ENCODE measurements at places on chromosomes 1 and 21.

GRCh38 chr1:211172657-211173056, 38.7 kb upstream of the KCNH1 start:
- no peak for DNase-seq

DNA sequence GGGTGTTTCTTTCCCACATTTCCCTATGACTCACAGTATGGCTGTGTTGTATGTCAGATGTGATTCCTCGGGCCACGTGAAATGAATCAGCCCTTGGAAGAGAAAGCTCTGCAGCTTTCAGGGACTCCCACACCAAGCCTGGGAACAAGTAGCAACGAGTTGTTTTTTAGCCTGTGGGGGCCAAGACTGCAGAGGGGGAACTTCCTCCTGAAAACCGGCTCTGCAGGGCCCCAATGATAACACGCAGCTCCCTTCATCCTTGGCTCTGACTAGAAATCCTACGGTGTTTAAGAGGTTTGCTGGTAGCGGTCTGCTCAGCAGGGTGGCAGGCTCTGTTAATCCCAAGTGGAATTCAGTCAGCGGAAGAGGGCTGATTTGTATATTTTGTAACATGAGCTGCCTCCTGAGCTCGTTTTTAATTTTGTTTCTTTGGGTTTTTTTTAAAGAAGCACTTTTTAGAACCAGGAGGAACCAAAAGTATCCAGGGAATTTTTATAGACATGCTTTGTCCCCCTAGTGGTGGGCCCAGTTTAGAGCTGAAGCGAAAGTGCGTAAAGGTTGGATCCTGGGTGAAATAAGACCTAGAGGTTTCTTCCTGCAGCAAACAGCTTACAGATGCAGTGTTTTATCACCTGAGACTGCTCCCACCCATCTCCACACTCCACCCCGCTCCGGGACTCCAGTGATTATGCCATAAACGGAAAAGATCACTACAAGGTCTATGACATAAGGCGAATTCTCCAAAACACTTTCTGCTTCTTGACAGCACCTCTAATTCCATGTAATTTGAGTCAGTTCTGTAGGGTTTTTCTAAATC, 48.8 kb downstream of the LAMC2 start:
- no peak for DNase-seq

DNA sequence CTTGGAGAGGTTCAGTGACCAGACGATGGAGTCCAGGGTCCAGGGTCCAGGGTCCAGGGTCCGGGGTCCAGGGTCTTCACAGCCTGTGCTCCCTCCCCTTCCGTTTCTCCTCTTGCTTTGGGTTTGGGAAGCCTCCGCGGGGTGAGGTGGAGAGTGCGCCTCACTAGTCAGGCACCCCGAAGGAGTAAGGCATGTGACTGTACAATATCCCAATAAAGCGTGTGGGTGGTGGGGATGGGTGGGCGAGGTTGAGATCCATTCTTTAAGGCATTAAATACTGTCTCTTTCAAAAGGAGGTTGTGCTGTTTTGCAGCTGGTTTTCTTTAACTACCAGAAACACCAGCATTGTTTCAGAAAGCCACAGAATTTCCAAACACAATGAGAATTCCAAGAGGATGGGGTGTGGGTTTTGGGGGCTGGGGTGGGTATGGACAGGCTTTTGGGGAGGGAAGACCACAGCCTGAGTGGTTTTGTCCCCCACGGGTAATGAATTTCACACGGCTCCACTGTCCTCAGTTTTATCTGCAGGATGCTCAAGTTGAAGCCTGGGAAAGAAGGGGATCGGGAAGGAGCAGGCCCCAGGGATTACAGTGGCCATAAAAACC, 65.7 kb downstream of the KIF26B start:
- no peak for DNase-seq

DNA sequence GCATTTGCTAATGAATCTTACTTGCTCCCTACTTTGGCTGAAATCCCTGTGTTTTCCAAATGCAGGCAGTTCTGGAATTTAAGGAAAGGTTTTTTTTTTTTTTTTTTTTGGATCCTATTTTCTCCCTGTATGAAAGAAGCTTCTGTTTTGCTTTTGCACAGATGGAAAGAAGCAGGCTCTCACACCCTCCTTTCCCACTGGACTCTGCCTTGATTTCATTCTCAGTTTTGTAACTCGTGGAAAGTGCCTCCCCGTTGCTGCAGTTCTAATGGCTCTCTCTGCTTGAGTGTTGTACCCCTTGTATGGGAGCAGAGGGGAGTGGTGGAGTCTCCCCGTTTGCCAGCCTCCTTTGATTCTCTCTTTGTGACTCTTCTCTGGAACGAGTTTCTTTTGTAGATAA, 291.9 kb downstream of the CAMTA1 start:
- DNase-seq, result no peak

DNA sequence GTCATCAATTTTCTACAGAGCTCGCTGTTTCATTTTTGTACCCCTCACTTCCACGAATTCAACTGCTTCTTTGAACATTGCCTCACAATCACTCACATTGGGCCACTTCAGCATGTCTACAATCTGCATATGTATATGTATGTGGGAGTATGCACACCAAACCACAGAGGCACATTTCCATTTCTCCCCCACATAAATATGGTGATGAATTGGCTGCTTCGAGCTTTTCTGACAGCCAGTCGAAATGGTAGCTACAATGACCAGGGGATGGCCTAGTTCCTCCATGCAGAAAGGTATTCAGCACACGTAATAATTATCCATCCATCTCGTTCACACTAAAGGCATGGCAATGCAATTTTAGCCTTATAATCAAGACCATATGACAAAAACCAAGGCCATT, 229.6 kb upstream of the ESRRG start:
- DNase-seq, result no peak

DNA sequence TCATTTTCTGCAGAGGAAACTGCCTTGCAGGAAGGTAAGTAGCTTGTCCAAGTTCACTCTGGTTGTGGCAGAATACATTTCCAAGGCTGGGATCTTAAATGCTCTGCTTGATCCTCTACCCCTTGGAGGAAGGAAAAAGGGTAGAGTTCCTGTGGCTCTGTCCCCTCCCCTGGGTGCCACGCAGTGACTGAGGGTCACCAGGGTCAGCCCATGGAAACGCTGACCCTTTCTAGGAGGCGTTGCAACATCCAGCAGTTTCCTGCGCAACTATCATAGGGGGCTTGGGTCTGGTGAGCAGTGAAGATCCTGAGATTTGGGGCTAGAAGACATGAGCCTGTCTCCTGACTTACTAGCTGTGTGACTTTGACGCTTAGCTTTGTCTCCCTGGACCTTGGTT, 29.4 kb upstream of the EPS8L3 start:
- no peak for DNase-seq

DNA sequence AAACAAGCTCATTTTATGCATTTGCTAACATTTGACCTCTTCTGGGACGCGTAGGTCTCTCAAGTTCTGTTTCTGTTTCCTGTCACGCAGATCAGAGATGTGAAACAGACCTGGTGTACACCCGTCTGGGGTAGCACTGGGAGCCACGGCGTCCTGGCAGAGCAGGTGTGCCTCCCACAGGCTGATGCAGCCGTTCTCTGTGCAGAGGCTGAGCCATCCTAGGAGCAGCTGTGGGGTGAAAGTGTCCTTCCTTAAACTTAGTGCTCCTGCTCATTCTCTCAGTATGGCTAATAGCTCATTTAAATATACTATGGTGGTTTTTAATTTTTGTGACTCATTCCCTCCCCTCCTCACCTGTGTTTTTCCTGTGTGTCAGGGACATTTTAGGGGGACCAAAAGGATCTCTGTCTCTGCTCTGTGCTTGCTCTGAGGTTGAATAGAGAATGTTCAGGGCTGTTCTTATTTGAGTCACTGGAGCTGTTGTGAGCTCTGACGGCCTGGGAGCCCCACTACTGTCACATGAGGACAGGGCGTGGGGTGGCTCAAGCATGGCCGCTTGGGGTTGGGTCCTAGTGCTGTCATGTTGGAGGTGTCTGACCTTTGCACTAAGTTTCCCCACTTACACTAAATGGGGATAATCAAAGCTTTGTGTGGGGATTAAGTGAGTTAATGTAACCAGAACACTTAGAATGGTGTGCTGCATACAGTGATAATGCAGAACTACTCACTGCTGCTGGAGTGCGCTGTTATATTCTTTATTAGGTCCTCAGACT, 43.0 kb downstream of the GALNT2 start:
- no peak for DNase-seq

DNA sequence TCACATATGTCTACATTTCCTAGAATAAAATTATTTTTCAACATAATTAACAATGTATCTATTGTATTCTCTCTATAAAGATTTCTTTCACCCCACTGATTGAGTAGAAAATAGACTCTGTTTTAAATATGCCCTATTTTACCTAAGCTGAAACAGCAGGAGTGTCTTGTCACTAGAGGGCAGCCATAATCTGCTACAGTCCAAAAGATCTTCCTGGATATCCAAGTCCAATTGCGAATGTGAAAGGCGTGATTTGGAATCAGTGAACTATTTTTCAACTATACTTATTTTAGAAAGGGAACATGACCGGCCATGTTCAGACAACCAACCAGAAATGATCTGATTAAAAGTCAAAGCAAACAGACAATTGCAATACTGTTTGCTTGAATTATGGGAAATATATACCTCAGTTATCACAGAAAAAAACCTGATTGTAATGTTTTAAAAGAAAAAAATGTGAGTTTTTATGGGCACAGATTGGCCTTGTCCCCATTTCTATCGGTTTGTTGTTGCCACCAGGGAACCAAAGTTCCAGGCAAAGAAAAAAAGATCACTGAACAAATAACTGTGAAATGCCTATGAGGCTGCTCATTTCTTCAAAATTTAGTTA, 1211.0 kb upstream of the ADGRL4 start:
- DNase-seq, result no peak

GRCh38 chr1:98196012-98196411, 275.2 kb upstream of the DPYD start:
- DNase-seq, result no peak

DNA sequence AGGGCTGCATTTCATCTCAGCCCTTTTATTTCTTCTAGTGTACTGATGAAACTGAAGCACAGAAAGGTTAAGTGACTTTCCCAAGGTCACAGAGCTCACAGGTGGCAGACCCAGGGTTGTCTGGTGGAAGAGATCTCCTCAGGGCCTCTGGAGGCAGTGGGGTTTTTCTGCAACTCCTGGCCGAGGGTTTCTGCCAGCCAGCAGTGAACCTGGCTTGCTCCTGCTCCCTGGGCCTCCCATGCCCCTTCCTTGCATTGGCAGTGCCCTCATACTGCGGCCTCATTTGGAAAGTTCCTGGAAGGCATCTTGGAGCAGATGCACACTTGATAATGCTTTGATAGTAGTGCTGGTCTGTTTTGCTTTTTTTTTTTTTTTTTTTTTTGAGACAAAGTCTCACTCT, 7.7 kb downstream of the GALNT2 start:
- DNase-seq, result no peak

GRCh38 chr1:197073978-197074377, 6.9 kb upstream of the F13B start:
- DNase-seq, result no peak

- DNase-seq, result no peak
These were observed 562 bp upstream of the EPB41 start for GRCh38 chr1:28913786-28914227.

DNA sequence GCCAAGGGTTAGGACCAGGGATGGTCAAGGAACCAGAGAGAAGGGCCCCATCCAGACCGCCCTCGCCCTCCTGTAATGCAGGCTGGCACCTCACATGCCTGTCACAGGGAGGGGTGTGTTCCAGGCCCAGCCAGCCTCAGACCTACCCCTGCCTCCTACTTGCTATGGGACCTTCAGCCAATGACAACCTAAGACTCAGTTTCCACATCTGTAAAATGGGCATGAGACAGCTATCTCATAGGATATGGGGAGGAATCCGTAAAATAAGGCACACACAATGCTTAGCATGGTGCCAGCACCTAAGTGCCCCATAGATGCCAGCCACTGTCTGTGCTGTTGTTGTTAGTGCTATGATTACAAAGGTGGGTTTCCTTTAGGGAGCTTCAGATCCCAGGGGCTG, 7.9 kb downstream of the KIF17 start:
- DNase-seq, result no peak

DNA sequence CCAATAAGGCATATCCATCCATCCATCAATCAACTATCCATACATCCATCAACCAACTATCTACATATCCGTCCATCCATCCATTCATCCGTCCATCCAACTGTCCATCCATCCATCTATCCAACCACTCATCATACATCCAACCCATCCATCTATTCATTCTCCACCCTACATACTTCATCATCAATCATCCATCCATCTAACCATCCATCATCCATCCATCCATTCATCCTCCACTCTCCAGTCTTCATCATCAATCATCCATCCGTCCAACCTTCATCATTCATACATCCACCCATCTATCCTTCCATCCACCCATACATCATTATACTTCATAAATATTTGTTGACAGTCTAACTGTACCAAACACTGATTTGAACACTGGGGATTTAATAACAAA, 231.3 kb upstream of the DAB1 start:
- DNase-seq, result no peak

DNA sequence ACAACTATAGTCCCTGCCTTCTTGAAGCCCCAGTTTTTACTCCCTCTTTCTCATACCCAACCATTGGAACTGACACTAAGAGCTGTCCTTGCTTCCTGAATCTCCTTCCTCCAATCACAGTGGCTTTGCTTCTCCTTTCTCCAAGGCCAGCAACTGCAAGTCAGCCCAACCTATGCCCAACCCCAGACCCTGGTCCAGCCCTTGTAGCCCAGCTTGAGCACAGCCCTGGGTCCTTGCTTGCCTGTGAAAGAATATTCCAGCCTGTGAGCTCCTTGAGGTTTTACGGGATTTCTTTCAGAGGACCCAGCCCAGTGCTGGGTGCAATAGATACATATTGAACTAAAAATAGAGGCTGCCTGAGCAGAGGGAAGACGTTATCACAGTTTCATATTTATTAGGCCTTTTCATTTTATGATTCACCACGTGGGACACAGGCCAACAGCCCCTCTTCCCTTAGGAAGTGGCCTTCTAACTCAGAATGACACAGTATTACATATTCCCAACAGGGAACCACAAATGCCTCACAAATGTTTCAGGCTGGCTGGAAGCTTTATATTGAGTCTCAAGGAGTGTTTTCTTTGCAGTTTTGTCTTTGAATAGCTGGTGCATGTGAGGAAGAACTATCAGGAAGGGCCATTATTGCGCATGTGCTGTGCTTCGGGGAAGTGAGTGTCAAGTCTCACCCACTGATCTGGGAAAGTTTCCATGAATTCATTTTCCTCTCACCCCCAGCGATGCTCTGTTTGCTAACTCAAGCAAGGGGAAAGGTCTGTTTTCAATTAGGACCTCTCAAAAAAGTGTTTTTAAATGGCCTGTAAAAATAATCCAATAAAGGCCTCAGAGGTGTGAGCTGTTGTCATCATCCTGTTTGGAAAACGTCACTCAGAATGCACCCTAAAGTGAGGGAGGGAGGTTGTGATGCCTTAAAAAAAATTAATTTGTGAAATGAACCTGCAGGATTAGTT, 92.3 kb upstream of the NFIA start:
- DNase-seq, result no peak
